Activated CD4-positive, CD25-positive, alpha-beta regulatory T cell (primary cell): ENCODE measurements at places on chromosomes 11 and 22.

GRCh38 chr11:47295385-47295784 lies 25.5 kb downstream of the MADD start:
- DNase-seq: no peak

DNA sequence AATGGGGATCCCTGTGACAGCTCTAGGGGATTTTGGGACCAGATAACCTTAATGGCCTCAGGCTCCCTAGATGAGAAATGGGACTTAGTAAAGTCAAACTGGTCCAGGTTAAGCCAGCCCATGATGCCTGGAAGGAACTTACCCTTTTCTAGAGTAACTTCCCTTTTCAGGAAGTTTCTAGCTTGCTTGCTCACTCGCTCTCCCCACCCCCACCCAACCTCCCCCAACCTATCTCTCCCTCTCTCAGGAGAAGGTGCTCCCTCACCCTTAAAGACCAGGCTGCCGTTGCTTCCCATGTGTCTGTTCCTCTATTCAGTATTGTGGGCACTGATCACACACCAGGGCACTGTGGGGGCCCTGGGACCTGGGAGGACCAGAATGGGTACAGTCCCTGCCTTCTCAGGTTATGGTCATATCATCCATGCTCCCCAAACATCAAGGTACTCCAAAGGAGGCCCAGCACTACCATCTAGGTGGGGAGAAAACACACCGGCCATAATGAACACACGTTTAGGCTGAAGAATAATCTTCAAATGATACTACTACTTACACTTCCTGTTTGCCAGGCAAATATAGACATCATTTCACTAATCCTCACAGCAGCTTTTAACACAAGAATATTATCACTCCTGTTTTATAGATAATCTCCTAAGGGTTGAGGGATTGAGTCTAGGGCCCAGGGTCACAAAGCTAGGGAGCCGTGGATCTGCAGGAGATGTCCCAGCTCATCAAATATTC lies 18.2 kb downstream of the KCNQ1OT1 start:
- DNase-seq: no peak

- DNase-seq: no peak
These were observed 2.0 kb downstream of the PARVB start for GRCh38 chr22:44026066-44026629.

DNA sequence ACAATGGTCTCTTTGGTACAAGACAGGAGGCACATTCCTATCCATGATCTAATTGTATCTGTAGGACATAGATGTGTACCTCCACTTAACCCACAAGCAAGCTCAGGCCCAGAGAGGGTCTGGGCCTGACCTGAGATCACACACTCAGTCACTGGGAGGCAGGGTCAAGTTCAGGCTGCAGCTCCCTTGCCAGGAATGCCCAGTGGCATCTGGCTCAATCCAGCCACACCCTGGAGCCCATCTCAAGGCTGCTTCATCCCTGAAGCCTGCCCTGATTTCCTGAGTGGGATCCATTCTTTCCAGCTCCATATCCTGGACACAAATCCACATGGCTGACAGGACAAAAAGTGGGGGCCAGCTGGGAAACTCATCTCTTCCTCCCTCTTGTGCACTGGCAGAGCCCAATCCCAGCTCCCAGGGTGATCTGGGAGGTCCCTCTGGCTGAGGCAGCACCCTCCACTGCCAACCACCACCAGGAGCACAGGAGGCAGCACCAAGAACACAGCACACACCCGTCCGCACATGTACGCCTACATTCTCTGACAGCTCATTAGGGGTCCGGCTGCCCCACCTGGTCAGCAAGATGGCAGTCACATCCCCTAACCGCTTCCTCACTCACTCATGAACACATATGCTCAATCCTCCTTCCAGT lies 39.2 kb upstream of the KLHL35 start:
- DNase-seq: no peak

- no peak for DNase-seq
These were observed 1.8 kb downstream of the LDHAL6A start for GRCh38 chr11:18457450-18457849.

- DNase-seq: no peak
These were observed 15.3 kb downstream of the CSTPP1 start for GRCh38 chr11:46951864-46952263.

DNA sequence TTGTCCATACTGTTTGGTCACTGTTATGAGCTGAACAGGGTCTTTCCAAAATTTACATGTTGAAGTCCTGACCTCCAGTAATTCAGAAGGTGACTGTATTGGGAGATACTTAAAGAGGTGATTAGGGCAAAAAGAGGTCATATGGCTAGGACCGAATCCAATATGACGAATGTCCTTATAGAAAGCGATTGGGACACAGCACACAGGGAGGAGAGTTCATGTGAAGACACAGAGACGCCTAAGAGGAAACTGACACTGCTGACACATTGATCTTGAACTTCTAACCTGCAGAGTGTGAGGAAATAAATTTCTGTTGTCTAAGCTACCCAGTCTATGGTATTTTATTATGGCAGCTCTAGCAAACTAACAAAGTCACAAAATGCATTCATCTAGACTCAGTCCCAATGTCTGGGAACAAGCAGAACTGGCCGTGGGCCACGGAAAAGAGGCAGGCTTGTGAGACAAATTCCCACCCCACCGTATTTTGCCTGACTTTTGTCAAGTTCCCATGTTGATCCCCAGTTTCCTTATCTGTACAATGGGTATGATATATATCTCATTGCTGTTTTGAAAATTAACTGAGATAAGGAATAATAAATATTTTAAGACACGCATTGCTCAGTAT lies 295.0 kb downstream of the NTM start:
- no peak for DNase-seq

GRCh38 chr11:127308291-127308690 lies 307.7 kb upstream of the KIRREL3 start:
- no peak for DNase-seq

- DNase-seq: no peak
These were observed at the start of gene LRP4 for GRCh38 chr11:46918083-46918787. Gene LRP4, minus strand, starts transcription at chr11:46918550. Its CDS starts 171 bp downstream, at chr11:46918379.

DNA sequence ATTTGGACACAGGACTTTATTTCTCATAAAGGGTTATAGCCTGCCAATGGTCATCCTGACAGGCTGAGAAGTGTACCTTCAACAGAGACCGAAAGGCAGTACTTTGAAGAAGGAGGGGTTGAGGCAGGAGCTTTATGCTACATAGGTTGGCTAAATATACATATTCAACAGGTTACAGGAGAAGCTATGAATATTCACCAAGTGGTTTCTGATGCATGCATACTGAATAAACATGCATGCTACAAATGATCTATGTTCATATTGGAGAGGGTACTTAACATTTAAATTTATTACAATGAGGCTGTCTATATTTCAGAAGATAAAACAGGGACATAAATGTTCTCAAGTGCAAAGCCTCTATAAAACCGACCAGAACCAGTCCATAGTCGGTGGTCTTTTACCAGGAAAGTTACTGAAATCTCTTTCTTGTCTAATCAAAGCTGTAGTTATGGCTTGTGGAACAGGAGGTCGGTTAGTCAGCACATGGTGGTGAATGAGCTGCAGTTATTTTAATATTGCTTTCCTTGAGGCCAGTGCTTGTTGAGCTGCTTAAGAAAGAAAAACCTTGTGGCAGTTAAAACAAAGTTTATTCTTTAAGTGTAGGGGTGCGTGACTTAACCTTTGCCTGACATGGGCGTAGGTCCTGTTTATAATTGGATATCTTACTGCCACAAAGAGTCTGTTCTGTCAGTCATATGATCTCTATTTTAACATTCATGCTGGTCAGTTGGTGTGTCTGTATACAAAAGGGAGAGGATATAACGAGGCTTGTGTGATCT lies 19.5 kb downstream of the CNTF start:
- no peak for DNase-seq

GRCh38 chr11:12238420-12238819 lies 128.0 kb downstream of the MICAL2 start:
- no peak for DNase-seq

DNA sequence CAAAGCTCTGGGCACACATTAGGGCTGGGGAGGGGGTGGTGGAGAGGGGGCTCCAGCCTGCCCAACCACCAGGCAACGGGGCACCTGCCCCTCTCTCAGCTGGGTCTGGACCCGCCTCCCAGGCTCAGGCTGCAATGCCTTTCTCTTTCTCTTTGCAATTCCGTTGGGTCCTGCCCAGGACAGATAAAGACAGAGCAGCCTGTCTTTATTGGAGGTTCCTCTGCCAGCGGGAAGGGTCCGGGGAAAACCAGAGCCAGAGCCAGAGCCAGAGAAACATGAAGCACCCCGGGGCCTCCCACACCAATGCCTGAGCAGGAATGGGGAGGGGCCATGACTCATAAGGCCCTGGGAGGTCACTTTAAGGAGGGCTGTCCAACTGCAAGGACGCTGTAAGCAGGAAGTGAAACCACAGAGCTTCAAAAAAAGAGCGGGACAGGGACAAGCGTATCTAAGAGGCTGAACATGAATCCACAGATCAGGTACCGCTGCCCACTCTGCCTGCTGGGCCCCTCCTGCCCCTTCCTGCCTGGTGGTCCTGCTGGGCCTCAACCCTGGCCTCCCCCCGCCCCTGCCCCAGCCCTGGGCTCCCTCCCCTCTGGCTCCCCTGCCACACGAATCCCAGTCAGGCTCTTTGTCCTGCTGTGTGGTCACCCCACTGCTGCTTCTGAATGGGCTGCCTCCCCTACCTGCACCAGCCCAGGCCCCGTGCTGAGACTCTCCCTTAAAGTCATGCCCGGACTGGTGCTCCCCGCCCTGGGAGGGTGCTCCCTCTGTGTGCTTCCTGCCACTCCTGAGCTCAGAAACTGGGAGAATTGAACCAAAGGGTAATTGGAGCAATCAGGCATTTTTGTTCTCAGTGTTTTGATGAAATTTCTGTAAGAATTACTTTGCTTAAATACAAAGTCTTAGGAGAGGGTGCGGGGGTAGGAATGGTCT lies at the start of gene APOBEC3B:
APOBEC3B (plus strand) TSS at position 356 of the 936 bp plus-strand sequence; CDS start at position 463, 107 bp downstream.
- DNase-seq: no peak

GRCh38 chr11:111086058-111086457 lies 159.5 kb upstream of the POU2AF2 start:
- DNase-seq: no peak

- no peak for DNase-seq
These were observed 82.8 kb downstream of the SPATA19 start for GRCh38 chr11:133762538-133762937.

- no peak for DNase-seq
These were observed 6.5 kb downstream of the PRDM11 start for GRCh38 chr11:45152740-45153595.

DNA sequence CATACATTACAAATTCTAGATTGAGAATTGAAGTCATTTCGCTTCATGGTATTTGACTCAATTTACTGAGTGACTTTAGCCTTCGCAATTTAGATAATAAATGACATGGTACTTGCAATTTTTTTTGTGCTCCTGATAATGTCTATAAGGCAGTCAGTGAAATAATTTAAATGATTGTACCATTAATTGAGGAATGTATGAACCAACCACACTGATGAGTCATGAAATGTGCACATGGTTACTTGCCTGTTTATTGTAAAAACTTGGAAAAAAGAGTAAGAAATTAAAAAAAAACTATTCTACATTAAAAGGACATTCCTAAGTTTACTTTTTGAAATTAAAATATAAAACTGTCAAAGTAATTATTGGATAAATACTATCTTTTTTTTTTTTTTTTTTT lies 43.3 kb downstream of the DNAJC24 start:
- no peak for DNase-seq

GRCh38 chr11:43212279-43212678 lies 99.5 kb upstream of the API5 start:
- DNase-seq: no peak

DNA sequence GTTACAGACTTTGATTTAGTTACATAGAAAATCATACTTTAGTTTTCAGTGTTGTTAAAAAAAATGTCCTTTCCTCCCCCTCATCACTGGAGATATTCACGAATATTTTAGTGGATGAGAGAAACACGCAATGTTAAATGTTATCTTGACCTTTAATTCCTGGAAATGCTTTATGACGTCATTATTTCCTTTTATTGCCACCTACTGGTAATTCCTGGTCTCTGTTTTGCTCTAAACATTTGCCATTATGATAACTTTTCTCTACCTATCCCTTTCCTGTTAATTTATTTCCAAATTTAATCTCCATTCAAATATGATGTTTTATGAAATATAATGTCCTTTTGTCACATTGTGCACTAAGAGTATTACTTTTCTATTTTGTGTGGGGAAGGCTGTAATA lies 770.6 kb downstream of the FAM181B start:
- no peak for DNase-seq

- no peak for DNase-seq
These were observed 253.1 kb downstream of the FAT3 start for GRCh38 chr11:92477686-92478085.

DNA sequence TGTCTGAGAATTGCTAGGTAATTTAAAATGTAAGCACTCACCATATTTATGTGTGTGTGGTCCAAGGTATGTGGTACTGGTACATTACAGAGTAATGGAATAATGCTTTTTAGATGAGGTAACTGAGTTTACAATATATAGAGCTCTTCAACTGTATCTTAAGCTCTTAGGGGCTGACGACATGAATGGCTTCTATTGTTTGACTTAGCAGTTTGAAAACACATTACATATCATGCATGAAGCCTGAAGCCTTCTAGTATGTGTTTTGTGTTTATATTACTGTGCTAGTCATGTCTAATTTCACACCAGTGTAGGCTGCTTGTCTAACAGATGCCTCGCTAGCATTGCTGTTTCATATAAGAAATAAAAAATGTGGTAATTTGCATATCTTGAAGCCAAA lies 37.2 kb downstream of the GAS2 start:
- no peak for DNase-seq

GRCh38 chr11:125910226-125910849 lies 6.0 kb downstream of the DDX25 start:
- no peak for DNase-seq

- DNase-seq: no peak
These were observed 3.4 kb upstream of the CDC42EP2 start for GRCh38 chr11:65311170-65311678.

GRCh38 chr11:70509476-70509875 lies 111.1 kb downstream of the CTTN start:
- DNase-seq: no peak

- DNase-seq: no peak
These were observed 86.9 kb upstream of the NNMT start for GRCh38 chr11:114209343-114209742.

DNA sequence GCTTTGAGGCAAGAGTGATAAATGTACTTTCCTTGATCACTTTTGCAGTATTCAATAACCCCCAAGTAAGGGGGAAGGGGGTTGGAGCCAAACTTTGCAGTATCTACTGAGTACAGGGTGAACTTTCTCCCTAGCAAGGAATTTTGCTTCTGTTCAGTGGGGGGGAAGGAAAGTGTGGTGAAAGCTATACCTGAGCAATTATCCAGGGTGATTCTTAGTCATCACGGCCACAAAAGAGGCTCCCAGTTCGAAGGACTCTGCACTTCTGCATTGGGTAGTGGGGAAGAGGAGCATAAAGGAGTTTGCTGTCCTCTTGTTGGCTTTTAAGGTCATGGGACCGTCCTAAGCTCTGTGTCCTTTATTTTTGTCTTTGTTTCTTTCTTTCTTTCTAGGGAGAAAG lies 346.5 kb upstream of the SYN3 start:
- DNase-seq: no peak

GRCh38 chr22:29369460-29369859 lies 18.9 kb downstream of the AP1B1 start:
- DNase-seq: no peak
